ENCODE measurements at places on chromosomes 7 and 10. TPM values are rescaled to one million over a fixed set of nuclear protein-coding genes. Genes with fewer than 3 reads are reported as not detected.

Gene NCF1
- 0.29 TPM for polyA plus RNA-seq

Gene ENO4
- polyA plus RNA-seq = 0.18 TPM

Gene GJD4
- not detected for polyA plus RNA-seq

Gene FAM237B
- not detected for polyA plus RNA-seq

Gene XRCC2
- 3.7 TPM for polyA plus RNA-seq

Gene GBX1
- not detected for polyA plus RNA-seq

Gene HABP2
- polyA plus RNA-seq = not detected

Gene IFIT1B
- not detected for polyA plus RNA-seq

Gene TSPAN33
- polyA plus RNA-seq = 4.8 TPM

Gene ASAH2B
- 4.5 TPM for polyA plus RNA-seq

Gene PKD1L1
- 0.09 TPM for polyA plus RNA-seq

Gene ALOX5
- not detected for polyA plus RNA-seq

Gene SOSTDC1
- polyA plus RNA-seq = 1.5 TPM

Gene CSTF2T
- polyA plus RNA-seq = 4.8 TPM

Gene OR9A2
- polyA plus RNA-seq = not detected

Gene ZNF22
- polyA plus RNA-seq = 2.7 TPM

Gene C10orf62
- 0.05 TPM for polyA plus RNA-seq

Gene EPHA1
- 21.3 TPM for polyA plus RNA-seq

Gene ADARB2
- not detected for polyA plus RNA-seq

Gene ELMO1
- 0.07 TPM for polyA plus RNA-seq

Data from mammary epithelial cell (primary cell).